ENCODE measurements at places on chromosomes 7 and 10.

DNA sequence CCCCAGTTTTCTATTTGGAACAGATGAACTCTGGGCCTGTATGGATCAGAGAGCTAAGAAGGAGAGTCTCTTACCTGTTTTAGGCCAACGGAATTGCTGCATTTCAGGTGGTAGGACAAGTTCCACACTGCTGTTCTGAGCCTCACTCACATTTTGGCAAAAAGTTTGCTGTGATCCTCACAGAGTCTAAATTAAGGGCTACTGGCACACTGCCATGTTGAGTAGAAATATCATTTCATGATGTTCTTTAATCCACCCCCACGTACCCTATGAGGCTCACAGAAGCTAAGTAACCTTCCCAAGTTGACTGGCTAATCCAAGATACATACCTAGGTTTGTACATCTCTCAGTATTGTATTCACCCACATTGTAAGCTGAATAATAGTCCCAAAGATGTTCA is 447.2 kb downstream of the INHBA start:
- no peak for DNase-seq

DNA sequence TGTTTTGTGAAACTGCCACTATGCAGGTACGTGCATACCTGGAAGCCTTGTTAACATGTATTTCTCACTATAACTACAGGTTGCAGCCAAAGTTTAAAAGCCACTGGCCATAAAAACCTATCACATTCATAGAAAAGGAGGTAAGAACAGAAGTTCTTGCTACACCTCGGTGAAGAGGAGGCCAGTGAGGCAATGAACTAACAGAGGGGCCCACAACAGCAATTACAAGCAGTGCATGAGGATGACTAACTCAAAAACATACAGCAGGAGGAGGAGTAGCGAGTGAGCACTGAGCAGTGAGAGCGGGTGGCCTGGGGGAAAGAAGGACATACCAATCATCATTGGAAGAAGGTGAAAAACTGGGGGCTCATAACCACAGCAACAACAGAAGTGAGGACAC is 51.6 kb downstream of the NUDCD3 start:
- DNase-seq, result no peak

DNA sequence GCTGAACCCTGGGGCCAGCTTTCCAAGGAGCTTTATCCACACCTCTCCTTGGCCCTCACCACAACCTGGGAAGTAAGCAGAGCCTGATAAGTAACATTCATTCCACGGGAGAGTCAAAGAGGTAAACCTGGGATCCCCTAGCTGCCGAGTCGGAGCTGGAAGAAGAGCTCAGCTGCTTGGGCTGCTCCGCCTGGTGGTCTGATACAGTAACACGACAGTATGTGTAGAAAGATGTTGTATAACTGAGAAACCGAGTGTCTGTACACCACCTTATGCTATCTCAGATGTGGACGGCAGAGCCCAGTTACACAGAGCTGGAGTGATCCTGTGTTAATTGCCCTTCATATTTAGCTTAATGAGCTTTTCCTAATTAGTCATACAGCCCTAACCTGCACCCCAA is 151.3 kb upstream of the KMT2E start:
- DNase-seq, result no peak

GRCh38 chr7:156675721-156676120 is 35.1 kb downstream of the RNF32 start:
- no peak for DNase-seq

GRCh38 chr7:142177869-142178268 is 66.4 kb downstream of the MGAM2 start:
- DNase-seq, result no peak

- no peak for DNase-seq
These were observed 61.6 kb downstream of the COBL start for GRCh38 chr7:51255036-51255435.

- no peak for DNase-seq
These were observed 568.3 kb downstream of the TYW1 start for GRCh38 chr7:67564959-67565358.

- no peak for DNase-seq
These were observed 6.7 kb downstream of the LAMB1 start for GRCh38 chr7:107996072-107996882.

GRCh38 chr7:144786522-144786921 is 49.3 kb downstream of the TPK1 start:
- DNase-seq, result no peak

DNA sequence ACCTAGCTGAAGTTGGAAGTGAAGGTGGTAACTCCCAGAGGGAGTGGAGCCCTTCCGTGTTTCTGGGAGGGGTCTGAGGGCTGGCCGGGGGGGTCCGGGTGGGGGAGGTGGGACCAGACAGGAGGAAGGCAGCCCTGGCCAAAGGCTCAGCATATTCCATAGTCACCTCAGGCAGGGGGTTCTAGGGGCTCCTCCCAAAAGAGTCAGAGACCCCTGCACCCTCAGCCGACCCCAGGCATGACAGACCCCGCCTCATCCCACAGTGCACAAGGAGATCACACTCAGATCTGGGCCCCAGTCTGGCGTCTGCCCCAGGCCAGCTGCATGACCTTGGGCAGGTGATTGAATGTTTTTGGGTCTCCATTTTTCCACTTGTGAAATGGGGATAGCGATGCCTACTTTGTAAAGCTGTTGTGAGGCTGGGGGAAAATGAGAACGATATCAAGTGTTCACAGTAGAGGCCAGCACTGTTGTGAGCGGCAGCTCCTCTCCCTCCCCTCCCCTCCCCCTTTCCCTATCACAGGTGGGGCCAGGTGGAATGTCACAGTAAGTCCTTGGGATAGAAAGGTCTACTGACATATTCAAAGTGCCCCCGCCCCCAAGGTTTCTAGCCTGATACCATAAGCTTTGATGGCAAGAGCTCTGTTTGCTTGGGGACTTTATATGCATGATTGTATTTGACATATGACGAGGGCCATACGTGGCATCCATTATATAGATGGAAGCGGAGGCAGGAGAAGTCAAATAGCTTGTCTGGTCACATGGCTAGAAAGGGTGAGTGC is 33.3 kb downstream of the DNAJB12 start:
- DNase-seq, result no peak

DNA sequence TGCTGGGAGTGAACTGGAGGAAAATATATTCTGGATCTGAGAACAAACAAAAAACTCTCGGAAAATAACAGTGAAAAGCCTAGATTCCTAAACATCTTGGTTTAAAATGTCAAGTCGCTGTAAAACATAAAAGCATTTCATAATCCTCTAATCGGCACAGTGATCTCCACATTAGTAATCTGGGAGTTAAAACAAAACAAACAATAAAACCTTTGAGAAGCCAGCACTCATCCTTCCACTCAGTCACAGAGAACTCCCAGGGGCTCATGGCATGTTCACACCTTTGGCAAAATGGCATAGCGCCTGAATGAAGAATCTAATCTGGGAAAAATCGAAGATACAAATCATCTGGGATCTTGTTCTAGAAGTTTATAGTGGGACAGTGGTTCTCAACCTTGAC is 24.1 kb upstream of the HPS1 start:
- DNase-seq, result no peak

DNA sequence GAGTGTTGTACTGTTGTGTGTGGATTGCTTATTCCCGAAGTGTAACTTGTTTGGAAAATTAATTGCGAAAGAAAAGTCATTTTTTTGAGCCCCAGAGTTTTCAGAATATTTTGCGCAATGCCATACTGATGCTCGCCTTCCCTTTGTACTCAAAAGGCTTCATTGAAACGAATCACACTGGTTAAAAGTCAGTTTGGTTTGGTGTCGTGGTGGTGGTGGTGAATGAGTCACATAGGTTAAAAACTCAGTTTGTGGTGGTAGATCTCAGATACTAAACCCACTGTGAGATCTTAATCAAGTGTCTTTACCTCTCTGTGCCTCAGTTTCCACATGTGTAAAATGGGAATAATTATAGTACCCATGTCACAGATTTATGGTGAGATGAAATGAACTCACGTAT is 61.1 kb upstream of the IL6 start:
- no peak for DNase-seq

DNA sequence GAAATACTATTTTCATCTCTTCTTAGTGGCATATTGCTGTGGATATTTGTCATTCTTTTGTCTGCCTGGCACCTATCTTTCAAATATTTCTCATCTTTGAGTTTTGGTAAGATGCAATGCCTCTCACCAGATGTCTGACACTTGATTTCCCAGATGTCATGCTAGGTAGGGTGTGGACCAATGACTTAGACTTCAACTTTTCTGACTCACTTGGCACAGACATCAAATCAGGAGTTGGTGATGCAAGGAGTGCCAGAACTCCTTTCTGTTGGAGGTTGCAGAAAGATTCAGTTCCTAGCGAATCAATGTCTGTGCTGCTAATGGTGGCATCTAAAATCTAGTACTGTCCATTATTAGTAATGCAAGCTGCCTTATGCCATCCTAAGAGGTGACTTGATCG is 216.9 kb upstream of the FERD3L start:
- no peak for DNase-seq

- peak; percentile 59 for DNase-seq
These were observed 3.2 kb downstream of the SNCG start for GRCh38 chr10:86961481-86962091.

- DNase-seq, result no peak
These were observed 423.5 kb downstream of the ANKRD7 start for GRCh38 chr7:118648002-118648401.

GRCh38 chr7:91089382-91089963 is 174.8 kb upstream of the FZD1 start:
- no peak for DNase-seq

GRCh38 chr7:54811041-54811845 is 52.2 kb upstream of the SEC61G start:
- DNase-seq, result no peak
